ENCODE measurements at places on chromosomes 7 and 10.

GRCh38 chr7:37441816-37442215 lies 6.8 kb downstream of the ELMO1 start:
- DNase-seq, result no peak

DNA sequence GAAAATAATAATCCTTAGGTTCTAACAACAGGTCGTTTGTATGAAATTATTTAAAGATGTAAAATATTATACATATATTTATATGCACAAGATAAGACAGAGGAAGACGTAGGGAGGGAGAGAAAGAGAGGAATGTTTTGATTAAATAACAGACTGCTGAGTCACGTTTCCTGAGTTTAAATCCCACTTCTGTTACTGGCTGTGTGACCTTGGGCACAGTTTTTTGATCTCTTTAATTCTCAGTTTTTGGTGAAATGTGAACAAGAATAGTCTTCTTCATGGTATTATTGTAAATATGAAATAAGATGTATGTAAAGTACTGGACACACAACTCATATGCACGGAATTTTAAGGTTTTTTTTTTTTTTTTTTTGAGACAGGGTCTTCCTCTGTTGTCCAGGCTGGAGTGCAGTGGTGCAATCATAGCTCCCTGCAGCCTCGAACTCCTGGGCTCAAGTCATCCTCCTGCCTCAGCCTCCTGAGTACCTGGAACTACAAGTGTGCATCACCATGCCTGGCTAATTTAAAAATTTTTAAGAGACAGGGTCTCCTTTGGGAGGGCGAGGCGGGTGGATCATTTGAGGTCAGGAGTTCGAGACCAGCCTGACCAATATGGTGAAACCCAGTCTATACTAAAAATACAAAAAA lies 42.6 kb downstream of the BAMBI start:
- DNase-seq, result no peak

DNA sequence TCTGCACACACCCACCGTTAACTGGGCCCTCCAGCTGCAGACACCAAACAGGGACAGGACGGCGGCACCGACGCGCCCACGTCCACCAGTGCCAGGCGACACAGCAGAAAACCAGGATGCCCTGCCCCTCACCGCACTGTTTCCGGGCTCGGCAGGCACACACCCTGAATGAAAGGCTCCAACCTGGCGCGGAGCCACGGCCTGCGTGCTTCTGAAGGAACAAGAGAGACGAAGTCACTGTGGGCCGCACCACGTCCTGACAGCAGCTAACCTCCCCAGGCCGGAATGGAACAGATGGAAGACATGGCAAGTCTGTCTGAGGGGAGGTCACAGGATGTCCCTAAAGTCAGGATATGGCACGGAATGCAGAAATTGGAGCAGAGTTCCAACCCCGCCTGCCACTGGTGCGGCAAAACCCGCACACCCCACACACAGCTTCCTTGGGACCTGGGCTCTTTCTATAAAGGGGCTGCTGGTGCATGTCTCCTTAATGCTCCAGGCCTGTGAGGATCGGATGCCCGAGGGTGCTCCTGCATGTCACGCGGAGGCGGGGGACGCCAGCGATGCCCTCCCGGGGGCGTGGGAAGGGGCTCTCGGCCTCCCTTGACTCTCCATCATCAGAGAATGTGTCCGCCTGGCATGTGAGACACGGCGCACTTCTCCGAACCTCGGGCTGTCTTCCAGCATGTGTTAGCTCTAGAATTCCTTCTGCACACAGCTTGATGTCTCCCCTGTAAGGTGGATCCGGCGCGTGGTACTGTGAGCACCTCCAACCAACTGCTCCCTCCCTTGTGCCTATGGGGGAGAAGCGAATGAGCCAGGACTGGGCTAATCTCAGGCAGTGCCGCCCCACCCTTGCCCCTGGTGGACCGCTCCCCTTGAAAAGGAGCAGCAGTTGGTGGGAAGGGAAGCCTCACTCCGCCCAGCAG lies 3.9 kb upstream of the GPER1 start:
- no peak for DNase-seq

DNA sequence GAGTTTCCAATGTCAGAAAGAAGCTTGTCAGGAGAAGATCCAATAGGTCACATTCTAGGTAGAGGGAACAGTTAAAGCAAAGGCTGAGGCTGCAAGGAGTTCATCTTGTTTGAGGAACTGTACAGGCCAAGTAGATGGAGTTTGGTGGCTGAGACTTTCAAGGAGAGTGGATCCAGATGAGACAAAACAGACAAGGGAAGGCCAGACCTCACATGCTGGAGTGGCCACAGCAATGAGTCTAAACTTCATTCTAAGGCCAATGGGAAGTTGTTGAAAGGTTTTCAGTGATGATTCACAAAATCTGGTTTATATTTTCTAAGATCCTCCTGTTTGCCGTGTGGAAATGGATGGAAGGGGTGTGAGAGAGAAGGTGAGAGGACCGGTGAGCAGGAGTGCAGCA lies 40.0 kb downstream of the EPDR1 start:
- DNase-seq, result no peak

GRCh38 chr10:54133203-54133602 lies 667.8 kb downstream of the PCDH15 start:
- DNase-seq, result no peak

All from HuH-7 (cell line).